ENCODE measurements at places on chromosomes 1 and 21. TPM values are rescaled to one million over a fixed set of nuclear protein-coding genes. Genes with fewer than 3 reads are reported as not detected.

The LRRC42 gene
- total RNA-seq: 35.8 TPM

The SEC16B gene
- not detected for total RNA-seq

The TRNP1 gene
- not detected for total RNA-seq

The SPRR1A gene
- not detected for total RNA-seq

The FCRL3 gene
- total RNA-seq: not detected

The RPS6KA1 gene
- total RNA-seq: 154 TPM

The RNU1-4 gene
- 1,722 TPM for total RNA-seq

The PRKCZ gene
- 22.4 TPM for total RNA-seq

The EFHD2 gene
- total RNA-seq: 55.8 TPM

The CNR2 gene
- not detected for total RNA-seq

The FOXD2 gene
- total RNA-seq: 0.09 TPM

The TLCD4 gene
- total RNA-seq: 0.49 TPM

The ABCG1 gene
- 24.4 TPM for total RNA-seq

The IVL gene
- not detected for total RNA-seq

The BGLAP gene
- 9.7 TPM for total RNA-seq

The SLC45A1 gene
- 0.43 TPM for total RNA-seq

The NCF2 gene
- 4.3 TPM for total RNA-seq

The CHI3L1 gene
- 0.49 TPM for total RNA-seq

The SMYD3 gene
- 30.1 TPM for total RNA-seq

The ANXA9 gene
- total RNA-seq: not detected

The NBPF20 gene
- total RNA-seq: 1.4 TPM

The VSIG8 gene
- 0.18 TPM for total RNA-seq

The PIK3CD gene
- total RNA-seq: 138 TPM

The OR2AK2 gene
- 0.25 TPM for total RNA-seq

The TMEM200B gene
- total RNA-seq: 4.0 TPM

The LIN9 gene
- total RNA-seq: 10.0 TPM

The SLAMF1 gene
- total RNA-seq: 96.3 TPM

The AK5 gene
- 1.9 TPM for total RNA-seq

The PRAMEF5 gene
- total RNA-seq: not detected

The CNKSR1 gene
- total RNA-seq: 3.5 TPM

The FAM167B gene
- total RNA-seq: 1.1 TPM

The AADACL4 gene
- not detected for total RNA-seq

The LINGO4 gene
- total RNA-seq: not detected

The TNFRSF9 gene
- 66.8 TPM for total RNA-seq

The MTARC1 gene
- not detected for total RNA-seq

The CBS gene
- total RNA-seq: 13.9 TPM

Measured in activated naive CD4-positive, alpha-beta T cell treated with anti-CD3 and anti-CD28 coated beads, Interleukin-2, amount 50 U/mL, for 72 hours (primary cell).